Stimulated activated CD8-positive, alpha-beta memory T cell treated with anti-CD3 and anti-CD28 coated beads, Interleukin-4, amount 100 ng/mL, for 48 hours (primary cell): ENCODE measurements at places on chromosomes 11 and 22.

DNA sequence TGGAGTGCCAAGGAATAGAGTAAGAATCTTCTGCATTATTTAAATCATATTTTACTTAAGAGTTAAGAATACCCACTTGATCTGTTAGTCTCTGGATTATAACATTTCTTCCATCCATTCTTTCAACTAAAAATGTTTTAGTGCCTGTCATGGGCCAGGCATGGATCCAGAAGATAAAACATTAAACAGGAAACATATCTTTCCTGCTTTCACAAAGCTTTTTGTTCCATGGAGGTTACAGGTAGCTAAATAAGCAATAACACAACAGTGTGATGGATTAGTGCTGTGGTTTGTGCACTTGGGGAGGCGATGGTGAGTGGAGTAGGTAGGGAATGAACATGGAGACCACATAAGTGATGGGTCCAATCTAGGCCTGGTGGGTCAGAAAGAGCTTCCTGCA lies 258.5 kb downstream of the DDX10 start:
- DNase-seq, result no peak

GRCh38 chr22:27107824-27108223 lies 450.4 kb downstream of the MIAT start:
- DNase-seq, result no peak

- no peak for DNase-seq
These were observed 103.4 kb downstream of the PHF21B start for GRCh38 chr22:44906248-44906936.

GRCh38 chr11:8017894-8018483 lies 30.9 kb downstream of the EIF3F start:
- DNase-seq, result no peak

GRCh38 chr11:35035894-35036408 lies 103.0 kb upstream of the CD44 start:
- DNase-seq, result no peak

- no peak for DNase-seq
These were observed 54.6 kb downstream of the HSD17B12 start for GRCh38 chr11:43735115-43735514.

DNA sequence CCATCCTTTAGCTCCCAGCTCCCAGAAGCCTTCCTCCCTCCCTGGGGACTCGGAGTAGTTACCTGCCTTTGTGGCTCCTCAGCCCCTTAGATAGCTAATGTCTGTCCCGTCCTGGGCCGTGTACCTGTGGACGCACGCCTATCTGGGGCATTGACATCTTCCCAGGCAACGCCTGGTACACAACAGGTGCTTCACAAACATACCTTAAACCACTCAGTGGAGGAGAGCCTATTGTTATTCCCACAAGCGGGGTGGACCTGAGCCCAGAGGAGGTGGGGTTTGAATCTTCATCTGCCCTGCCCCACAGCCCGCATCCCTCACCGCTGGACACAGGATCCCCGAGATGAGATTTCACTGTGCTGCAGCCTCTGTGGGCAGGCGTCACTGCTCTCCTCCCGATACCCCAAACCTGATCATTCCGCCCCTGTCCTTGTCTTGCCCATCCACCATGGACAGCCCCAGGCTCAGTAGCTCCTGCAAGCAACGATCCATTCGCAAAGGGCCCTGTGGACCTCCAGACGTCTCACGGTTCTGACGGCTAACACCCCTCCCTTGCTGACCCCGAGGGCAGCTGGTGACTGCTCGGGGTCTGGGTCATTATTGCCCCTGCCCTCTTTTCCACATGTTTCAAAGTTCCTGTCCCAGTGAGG lies 73.8 kb upstream of the SHISAL1 start:
- no peak for DNase-seq

DNA sequence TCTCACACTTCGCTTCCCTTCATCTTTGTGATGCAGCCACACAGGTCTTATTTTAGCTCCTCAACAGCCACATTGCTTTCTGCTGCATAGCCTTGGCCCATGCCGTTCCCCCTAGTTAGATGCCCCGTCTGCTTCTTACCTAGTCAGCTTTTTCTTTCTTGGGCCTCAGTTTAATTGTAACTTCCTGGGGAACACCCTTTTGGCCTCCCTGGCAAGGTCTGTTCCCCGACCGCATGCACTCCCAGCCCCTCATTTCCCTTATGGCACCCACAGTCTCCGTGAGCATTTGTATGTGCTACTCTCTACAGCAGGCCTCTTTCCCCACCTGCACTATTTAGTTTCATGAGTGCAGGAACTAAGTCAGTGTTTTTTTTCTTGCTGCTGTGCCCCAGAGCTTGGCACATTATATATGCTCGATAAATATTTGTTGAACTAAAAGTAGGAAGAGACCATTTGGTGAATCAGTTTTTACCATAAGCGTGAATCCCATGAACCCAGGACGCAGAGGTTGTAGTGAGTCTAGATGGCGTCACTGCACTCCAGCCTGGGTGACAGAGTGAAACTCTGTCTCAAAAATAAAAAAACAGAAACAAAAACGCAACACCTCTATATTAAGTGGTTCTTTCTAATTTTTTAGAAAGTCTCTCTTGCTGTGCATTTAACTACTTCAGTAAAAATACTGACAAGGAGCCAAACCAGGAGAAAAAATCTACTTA lies 38.5 kb downstream of the TNRC6B start:
- no peak for DNase-seq

DNA sequence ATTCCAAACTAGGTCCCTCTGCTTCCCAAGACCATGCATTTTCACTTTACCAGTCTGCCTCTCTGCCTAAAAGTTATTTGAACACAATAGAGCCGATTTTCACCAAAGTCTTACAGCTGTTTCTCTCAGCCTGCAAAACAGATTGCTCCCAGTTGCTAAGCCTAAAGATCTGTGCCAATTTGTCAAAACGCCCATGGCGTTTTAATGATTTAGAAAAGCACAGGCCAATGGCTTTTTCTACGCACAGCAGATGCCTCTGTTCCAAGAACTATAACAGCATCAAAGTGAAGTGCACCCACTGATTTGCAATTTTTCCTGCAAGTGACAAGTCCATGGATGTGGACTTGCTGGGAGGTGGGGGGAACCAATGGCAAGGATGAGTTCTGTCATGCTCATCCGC lies 173.9 kb upstream of the SYN3 start:
- no peak for DNase-seq

GRCh38 chr22:50665212-50665611 lies 7.4 kb upstream of the SHANK3 start:
- DNase-seq, result no peak

GRCh38 chr22:44802071-44802700 lies 49.8 kb downstream of the ARHGAP8 start:
- DNase-seq, result peak; percentile 28

- DNase-seq, result no peak
These were observed 660.3 kb downstream of the TBC1D22A start for GRCh38 chr22:47422736-47423135.

- no peak for DNase-seq
These were observed 245.0 kb upstream of the POU2AF2 start for GRCh38 chr11:111000400-111001080.

- DNase-seq, result no peak
These were observed 142.7 kb downstream of the FBXO7 start for GRCh38 chr22:32617271-32617670.

- no peak for DNase-seq
These were observed 13.9 kb upstream of the ACCSL start for GRCh38 chr11:44033856-44034255.

- DNase-seq, result no peak
These were observed 79.5 kb downstream of the CABIN1 start for GRCh38 chr22:24090581-24090980.

- no peak for DNase-seq
These were observed 1.5 kb downstream of the HIPK3 start for GRCh38 chr11:33258631-33259205.

GRCh38 chr22:30436196-30436595 lies 10.6 kb downstream of the MTFP1 start:
- no peak for DNase-seq

- DNase-seq, result no peak
These were observed 44.6 kb downstream of the PRCP start for GRCh38 chr11:82855616-82856015.

DNA sequence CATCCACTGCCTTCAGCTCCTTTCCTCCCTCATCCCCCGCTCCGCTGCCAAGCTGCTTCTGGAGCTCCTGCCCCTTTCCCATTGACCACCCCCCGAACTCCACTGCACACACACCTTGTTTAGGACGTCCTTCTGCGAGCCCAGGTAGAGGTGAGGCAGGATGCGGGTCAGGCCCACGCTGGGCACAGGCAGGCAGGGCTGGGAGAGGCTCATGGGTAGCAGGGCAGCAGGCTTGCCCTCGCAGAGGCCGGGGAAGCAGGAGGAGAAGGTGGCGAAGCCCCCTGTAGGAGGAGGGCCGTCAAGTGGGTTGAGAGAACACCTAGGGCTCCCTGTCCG lies 13.3 kb downstream of the DUSP8 start:
- no peak for DNase-seq

DNA sequence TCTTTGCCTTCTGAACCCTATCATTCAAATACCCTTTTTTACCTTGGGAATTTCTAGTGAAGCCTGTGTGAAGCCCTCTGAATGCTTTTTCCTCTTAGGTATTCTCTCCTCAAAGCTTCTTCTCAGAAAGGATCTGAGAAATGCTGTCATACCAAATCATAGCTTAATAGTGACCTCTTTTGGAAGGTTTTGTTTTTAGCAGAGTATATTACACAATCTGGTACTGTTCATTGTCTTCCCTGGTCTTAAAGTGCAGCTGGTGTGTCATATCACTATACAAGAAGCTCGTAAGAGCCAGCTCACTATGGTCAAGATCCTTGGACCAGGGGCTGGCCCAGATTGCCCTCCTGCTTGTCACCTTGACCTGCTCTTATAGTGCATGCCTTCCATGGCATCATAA lies 204.4 kb upstream of the ANO5 start:
- DNase-seq, result no peak

DNA sequence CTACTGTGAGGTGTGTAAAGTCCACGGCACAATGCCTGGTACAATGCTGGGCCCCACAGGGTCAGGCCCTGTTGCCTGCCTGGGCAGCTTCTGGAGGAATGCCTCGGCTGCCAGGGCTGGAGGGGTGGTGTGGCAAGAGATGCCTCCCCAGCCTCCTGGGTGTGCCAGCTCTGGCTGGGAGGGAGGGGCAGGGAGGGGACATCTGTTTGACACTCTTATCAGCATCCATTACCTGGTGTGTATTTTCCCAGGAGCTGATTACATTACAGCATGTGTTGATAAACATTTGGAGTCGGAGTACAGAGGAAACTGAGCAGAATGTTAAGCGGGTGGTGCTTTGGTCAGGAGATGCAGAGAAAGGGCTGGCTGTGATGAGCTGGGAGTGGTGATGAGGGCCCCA lies 11.0 kb upstream of the NECTIN1 start:
- DNase-seq, result no peak

GRCh38 chr22:35334004-35334403 lies 34.3 kb downstream of the TOM1 start:
- peak; percentile 53 for DNase-seq

GRCh38 chr22:37497062-37497599 lies 10.9 kb upstream of the MFNG start:
- DNase-seq, result no peak

DNA sequence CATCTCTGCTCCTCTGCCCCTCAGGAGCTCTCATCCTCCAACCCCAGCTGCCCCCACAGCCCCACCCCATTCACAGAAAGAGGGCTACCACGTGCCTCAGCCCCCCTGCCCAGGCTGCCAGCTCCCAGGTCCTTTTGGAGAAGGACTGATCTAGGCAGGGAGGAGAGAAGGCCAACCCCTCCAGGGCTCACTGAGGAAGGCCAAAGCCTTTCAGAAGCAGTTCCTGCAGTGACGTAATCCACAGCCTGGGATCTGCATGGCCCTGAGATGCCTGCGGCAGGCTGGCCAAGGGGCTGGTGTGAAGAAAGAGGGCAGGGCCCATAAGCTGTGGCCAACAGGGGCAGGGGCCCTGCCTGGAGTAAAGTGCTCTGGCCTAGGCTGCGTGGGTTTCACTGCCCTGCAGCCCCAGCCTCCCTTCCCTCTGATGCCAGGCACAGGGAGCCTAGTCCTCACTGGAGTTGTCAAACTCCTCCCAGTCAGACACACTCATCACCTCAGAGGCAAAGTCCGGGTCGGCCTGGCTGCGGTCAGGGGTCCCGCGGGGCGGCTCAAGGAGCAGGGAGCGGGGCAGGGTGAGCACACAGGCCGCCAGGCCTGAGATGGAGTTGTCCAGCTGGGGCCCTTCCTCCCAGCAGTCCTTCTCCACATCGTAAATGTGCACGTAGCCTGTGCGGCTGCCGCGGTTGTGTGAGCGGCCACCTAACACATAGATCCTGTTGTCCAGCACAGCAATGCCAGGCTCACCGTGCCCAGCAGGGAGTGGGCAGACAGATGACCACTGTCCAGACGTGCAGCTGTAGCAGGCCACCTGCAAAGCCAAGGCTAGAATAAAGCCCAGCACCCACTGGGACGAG lies 4.2 kb upstream of the SCARF2 start:
- no peak for DNase-seq

GRCh38 chr11:97525273-97525672 lies 1135.5 kb downstream of the JRKL start:
- DNase-seq, result no peak

- DNase-seq, result no peak
These were observed 20.6 kb downstream of the POLR3H start for GRCh38 chr22:41523464-41524221.

- no peak for DNase-seq
These were observed 15.0 kb downstream of the MED15 start for GRCh38 chr22:20522134-20523004.

GRCh38 chr11:45834298-45834756 lies 12.9 kb upstream of the CRY2 start:
- DNase-seq, result no peak

DNA sequence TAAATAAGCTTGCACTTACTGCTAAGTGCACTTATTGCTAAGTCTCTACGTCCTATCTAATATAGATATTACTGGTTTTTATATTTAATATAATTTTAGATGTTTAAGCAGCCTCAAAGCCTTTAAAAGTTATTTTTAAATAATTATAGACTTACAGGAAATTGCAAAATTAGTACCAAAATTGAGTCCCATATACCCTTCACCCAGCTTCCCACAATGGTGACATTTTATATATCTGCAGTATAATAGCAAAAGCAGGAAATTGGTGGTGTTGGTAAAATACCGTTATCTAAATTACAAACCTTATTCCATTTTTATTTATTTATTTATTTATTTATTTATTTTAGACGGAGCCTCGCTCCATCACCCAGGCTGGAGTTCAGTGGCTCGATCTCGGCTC lies 1.9 kb upstream of the AP1B1 start:
- DNase-seq, result no peak

DNA sequence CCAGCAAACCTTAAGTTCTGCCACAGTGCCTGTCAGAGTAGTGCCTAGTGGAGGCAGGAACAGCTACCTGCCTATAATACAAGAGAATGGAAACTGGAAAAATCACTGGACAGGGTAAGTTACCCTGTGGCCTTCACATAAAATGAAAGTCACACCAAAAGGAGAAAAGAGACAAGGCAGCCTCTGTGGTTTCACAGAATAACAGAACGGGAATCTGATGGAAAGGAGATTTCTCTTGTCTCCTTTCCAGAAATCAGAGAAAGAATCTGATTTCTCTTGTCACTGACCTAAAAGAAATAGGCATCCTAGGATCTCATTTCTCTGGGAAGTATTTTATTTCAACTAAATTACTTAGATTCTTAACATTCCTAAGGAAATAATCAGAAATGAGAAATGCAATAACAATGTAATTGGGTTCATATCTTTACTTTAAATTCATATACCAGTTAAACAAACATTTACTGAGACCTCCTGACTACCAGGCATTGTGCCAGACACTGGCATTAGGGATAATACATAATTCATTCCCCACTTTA lies 41.6 kb downstream of the PRCP start:
- no peak for DNase-seq

GRCh38 chr11:124807660-124808270 lies 7.6 kb upstream of the MSANTD2 start:
- DNase-seq, result no peak

- peak; percentile 73 for DNase-seq
These were observed 55.3 kb upstream of the FBXO3 start for GRCh38 chr11:33829430-33830141.
